ENCODE measurements at places on chromosomes 5 and 9.

DNA sequence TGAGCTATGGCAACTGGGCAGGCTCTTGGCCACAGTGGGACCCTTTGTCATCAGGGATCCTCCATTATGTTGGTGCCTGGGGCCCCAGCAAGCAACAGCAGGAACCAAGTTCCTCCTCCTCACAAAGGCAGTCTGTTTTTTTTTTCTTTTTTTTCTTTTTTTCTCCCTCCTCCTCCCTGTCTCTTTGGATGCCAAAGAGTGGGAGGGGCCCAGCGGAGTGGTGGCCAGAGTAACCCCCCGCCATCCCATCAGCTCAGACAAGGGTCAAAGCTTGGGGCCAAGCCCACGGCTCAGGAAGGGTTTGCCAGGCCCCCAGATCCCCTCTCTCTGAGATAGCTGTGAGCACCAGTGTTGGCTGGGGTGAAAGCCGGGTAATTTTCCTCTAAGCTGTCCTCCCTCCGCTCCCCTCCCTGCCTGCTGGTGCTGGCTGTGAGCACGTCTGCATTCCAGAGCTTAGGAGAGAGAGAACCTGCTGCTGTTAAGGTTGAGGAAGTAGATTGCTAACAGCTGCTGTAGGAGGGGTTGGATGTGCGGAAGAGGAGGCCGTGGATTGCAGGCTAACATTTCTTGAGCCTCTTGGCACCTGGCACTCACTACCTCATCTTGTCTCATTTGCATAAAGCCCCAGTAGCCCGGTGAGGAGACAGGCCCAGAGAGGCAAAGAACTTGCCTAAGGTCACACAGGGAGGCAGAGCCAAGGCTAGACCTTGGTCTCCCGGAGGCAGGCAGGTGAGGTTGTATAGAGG lies 21.2 kb downstream of the GSN start:
- DNase-seq = peak; percentile 86

DNA sequence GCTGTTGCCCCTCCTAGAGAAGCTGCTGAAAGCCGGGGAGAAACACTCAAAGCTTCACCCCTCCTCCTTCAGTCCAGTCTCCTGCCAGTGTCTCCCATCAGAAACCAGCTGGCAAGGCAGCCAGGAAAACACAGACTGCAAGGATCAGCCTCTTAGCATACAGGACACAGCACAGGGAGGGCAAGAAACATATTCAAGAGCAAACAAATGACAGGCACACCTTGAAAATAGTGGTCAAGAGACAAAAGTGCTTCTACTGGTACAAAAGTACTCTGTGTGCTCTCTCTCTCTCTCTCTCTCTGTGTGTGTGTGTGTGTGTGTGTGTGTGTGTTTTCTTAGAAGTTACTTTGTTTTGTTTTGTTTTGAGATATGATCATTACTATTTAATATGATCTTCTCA lies 227.2 kb downstream of the RAB3C start:
- no peak for DNase-seq

- no peak for DNase-seq
Observed at GRCh38 chr5:83540105-83540504, 68.6 kb downstream of the VCAN start.

GRCh38 chr5:68215898-68216244 lies 315 bp downstream of the PIK3R1 start:
- no peak for DNase-seq

DNA sequence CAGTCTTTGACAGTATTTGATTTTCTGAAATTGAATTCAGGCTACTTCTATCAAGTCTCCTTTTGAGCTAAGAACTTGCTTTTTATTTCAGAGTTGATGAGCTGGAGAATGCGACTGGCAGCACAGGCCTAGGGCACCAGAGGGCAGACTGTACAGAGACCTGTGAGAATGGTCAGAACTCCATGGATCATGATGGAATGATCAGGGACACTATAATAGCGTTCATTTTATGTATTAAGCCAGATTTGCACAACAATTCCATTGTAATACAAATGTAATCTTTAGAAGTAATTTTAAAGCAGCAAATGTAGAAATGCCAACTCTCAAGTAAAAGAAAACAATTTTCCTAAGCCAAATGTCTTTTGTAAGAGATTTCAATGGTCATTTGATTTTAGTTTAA lies 902.4 kb downstream of the NR2F1-AS1 start:
- no peak for DNase-seq

DNA sequence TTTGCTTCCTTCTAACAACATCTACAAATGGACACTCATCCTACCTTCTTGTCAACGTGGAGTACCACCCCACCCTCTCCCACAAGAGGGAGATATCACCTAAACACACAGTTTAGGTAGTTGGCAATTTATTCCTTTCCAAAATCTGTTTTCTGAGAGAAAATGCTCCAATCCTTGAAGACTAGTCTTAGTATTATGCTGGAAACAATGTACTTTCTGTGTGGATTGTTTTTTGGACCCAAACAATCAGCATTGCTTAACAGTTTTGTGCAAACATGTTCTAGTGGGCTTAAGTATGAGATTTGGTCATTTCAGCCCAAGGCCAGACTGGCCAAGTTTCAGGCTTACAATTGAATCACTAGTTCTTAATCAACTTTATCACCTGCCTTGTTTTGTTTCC lies 359.1 kb downstream of the ARHGEF28 start:
- DNase-seq = no peak

- no peak for DNase-seq
Observed at GRCh38 chr9:93941493-93941892, 13.7 kb downstream of the BARX1 start.

DNA sequence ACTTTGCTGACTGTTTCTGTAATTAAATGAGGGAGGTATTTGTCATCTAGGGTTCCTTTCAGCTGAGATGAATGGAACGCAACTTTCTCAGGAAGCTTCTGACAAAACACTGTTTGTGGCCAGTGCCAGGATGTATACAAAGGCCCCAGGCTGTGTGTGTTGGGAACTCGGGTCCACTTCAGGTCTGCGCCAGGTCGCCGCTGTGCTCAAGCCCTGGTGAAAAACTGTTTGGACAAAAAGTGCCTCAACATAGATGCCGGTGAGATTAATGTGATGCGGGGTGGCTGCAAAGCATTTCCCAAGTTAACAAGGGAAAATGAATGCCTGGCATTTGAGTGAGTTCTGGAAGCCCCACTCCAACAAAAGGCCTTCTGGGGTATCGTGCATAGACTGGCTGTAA lies 156.4 kb downstream of the GABBR2 start:
- DNase-seq = no peak

DNA sequence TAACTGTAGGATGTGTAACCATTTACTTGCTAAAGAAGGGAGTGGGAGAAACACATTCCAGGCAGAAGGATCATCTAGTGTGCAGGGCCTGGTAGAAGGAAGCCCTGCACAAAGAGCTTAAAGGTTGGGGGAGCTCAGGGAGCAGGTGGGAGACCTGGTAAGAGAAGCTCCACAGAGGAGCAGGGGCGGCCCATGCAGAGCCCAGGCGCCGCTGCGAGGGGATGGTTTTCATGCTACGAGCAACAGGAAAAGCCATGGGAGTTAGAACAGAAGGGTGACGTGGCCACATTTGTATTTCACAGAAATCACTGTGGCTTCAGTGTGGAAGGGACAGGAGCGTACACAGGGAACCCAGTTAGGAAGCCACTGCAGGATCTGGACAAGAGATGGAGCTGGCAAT lies 73.1 kb downstream of the PDE6A start:
- DNase-seq = no peak

- no peak for DNase-seq
Observed at GRCh38 chr5:141001446-141001843, 35.2 kb downstream of the PCDHAC2 start.

DNA sequence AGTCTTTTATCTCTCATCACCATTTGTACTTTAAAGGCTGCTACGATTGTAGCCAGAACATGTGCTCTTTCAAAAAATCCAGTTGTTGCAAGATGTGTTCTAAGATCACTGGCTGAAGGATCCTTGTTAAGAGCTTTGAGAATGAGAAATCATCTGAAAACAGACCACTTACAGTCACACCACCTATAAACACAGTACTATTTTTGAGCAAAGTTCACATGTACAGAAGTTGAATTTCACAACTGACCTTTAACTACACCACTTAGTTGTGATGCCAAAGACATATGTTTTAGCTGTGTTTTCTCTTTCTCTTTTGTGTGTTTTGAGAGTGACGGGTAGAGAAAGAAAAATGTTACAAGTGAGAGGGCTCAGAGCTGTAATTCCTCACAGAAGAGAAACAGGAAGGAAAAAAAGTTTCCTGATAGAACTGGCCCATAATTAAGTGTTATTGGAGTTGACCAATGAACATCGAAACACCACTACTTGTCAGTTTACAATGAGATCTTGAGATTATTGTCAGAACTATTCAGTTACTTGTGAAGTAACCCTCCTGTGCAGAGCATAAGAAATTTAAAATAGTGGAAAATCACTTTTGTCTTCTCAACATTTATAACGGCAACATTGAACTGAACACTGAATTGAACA lies 245.4 kb downstream of the MLLT3 start:
- no peak for DNase-seq

- DNase-seq = no peak
Observed at GRCh38 chr9:16611983-16612382, 258.5 kb downstream of the BNC2 start.

GRCh38 chr9:126457890-126458289 lies 131.3 kb downstream of the MVB12B start:
- DNase-seq = no peak

DNA sequence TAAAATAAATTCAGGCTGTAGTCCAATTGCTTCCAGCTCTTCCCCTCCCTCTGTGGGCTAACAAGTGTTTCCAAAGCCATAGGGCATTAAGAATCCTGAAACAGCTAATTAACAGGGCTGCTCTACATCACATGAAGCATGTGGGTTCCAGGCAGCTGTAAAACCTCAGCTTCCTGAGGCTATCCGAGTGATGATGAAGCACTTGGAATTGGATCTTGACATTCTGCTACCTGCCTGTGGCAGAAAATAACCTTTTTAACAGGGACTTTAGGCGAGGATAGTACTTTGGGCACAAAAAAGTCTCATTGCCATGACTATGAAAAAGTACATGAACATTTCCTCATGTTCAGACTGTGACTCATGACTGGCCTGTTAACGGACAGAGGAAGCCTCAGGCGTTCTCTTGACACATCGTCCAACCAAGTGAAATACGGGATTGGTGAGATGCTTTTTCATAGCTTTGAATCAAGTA lies 107.2 kb downstream of the PDE4D start:
- peak; percentile 86 for DNase-seq

DNA sequence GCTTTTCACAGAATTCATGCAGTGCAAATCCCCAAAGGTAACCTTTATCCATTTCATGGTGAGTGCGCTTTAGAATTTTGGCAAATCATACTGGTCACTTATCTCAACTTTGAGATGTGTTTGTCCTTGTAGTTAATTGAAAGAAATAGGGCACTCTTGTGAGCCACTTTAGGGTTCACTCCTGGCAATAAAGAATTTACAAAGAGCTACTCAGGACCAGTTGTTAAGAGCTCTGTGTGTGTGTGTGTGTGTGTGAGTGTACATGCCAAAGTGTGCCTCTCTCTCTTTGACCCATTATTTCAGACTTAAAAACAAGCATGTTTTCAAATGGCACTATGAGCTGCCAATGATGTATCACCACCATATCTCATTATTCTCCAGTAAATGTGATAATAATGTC lies 21.3 kb downstream of the PCA3 start:
- no peak for DNase-seq

- DNase-seq = no peak
Observed at GRCh38 chr9:89452561-89452960, 45.4 kb downstream of the SEMA4D start.

DNA sequence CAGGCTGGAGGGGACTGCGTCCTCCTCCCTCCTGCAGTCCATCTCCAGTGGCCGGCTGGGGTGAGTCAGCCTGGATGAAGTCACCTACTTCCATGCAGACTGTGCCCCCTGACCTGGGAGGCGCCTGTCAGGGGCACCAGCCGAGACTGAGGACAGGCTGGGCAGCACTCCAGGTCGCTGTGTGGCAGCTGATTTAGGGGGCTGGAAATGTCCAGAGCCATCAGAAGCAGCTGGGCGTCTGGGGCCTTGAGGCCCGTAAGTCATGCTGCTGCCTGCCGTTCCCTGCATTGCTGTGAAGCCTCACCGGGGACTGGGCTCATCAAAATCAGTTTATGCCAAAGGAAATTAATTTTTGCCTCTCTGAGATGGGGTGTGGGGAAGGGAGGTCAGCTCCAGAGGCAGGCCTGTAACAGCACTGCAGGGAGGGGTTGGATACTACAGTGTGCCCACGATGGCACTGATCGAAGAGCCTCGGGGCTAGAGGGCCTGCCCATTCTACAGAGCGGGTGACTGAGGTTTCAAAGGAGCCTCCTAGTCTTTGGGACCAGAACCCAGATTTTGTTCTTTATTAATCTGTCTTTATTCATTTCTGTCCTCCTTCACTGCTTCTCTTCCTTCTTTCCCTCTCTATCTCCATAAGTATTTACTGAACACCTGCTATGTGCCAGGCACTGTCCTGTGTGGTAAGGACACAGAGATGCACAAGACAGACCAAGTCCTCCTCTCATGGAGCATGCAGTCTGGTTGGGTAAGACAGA lies 70.4 kb upstream of the PSD2 start:
- DNase-seq = peak; percentile 73

- no peak for DNase-seq
Observed at GRCh38 chr9:29449306-29449705, 1876.0 kb upstream of the C9orf72 start.

GRCh38 chr5:141734501-141735229 lies 52.6 kb upstream of the ARAP3 start:
- DNase-seq = no peak

- DNase-seq = no peak
Observed at GRCh38 chr9:111919875-111920274, 23.3 kb downstream of the UGCG start.

- DNase-seq = no peak
Observed at GRCh38 chr5:124979251-124979650, 232.8 kb upstream of the ZNF608 start.

Measured in kidney epithelial cell (primary cell).